ENCODE measurements at places on chromosomes 3 and 15.

DNA sequence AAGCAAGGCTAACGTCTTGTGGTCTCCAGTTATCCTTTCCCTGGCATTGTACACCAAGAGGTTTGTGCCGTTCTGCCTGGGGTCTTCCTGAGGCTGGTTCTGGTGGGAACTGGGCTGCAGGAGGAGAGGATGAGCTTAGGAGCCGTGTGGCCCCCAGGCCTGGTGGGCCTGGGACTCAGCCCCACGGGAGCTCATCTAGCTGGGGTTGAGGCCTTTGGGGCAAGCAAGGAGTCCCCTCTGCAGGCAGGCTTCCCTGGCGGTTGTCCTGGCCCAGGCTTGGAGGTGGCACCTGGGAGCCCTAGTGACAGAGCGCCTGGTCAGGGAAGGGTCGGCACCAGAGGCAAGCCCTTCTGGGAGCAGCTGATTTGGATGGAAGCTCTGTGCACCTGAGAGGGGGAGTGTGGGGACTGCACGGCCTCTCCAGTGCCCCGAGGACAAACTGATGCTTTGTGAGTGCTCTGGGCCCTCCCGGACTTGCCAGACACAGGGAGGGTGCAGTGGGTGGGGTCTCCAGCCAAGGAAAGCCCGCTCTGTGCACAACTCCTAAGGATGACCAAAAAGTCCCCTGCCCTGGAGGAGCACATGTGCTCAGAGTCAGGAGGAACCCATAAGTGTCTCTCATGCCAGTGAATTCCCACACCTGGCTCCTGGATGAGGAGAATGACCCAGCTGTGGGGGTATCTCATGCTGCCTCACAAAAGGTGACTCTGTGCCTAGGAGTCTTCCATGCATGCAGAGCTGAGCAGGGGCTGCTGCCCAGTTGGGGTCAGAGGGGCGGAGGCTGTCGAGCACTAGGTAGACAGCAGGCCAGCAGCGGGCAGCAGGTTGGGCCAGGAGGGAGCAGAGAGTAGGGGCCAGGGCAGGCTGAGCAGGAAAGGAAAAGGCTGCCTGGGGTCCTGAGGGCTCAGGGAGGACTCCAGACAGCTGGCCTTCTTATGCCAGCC, 2.7 kb downstream of the PAK6 start:
- no peak for DNase-seq

DNA sequence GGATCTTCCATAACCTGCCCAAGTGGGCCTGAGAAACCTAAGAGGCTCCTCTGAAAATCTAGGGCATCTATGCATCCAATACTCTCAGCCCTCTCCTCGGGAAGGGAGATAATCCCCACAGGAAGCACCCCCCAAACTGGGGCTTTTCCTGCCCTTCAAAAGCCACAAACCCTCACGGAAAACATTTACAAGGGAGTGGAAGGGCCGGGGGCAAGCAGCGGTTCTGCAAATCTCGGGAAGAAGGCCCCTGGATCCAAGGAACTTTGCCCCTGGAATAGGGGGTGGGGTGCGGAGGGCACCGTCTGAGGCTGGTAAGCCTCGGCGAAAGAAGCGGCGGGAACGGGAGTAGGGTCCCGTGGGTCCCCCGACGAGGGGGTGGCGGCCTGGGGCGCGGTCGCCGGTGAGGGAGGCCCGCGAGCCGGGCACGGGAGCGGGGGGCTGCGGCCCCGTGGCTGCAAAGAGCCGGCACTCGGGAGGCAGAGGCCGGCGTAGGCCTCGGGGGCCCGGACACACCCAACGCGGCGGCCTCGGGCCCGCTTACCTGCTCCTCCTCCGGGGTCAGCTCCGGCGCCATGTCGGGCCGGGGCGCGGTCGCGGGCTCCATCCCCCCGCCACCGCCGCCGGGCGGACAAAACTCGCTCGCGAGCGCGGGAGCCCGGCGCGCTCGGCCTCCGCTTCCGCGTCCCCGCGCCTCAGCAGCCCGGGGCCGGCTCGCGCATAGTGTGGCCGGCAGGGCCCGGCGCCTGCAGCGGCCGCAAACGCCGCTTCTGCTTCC, 755 bp downstream of the PTPN9 start:
- peak; percentile 41 for DNase-seq

- peak; percentile 3 for DNase-seq
Observed at GRCh38 chr3:62632510-62633294, 242.5 kb downstream of the CADPS start.

DNA sequence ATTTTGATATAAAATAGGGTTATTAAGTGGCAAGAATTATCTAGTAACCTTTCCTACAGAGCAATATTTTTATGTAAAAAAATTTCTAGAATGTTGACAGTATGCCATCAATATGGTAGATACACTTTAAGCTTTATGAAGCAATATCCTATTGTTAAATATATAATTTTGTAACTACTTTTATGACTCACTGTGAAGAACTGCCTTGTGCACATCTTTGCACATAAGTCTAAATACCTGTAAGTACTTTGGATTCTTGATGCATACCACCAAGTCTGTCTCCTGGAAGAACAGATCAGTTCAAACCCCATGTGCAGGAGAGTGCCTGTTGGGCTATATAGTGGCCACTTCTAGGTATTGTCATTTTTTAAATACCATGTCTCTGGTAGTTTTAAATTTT, 205.7 kb upstream of the EIF1B start:
- DNase-seq, result no peak

GRCh38 chr3:175336406-175337133, 477.4 kb downstream of the NAALADL2 start:
- peak; percentile 62 for DNase-seq

DNA sequence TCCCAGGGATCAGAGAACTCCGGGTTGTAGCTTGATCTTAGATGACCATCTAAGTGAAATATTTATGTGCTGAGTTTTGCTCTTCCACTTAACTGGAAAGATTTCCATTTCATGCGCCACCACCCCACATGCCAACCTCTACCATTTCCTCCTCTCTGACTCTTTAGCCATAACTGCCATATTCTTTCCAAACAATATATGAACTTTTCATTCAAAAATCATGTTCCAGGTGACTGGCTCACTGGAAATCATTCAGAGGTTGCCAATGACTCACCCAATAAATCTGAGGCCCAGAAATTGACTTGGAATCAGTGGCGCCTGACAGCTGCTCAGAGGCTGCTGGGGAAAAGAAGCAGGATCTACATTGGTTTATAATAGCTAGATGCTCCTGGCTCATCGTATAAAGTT, 31.6 kb upstream of the FAM174B start:
- no peak for DNase-seq

GRCh38 chr15:65369651-65370050, 8.2 kb downstream of the IGDCC3 start:
- DNase-seq, result no peak

DNA sequence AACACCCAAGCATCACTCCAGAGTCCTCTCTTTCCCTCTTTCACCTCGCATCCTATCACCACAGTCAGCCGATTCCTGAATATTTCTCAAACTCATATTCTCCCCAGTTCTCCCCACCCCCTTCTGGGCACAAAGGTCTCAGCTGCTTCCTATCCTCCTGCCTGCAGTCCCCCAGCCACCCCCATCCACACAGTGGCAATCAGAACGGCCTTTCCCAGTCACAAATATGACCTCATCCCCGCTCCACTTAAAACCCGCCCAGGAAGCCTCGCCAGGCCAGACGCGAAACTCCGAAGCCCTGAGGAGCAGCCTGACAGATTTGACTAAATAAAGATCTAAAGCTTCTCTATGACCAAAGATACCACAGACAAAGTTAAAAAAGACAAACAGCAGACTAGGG, 49.9 kb upstream of the LINGO1 start:
- DNase-seq, result no peak

GRCh38 chr3:116148881-116149851, 296.1 kb downstream of the LSAMP start:
- DNase-seq, result no peak

DNA sequence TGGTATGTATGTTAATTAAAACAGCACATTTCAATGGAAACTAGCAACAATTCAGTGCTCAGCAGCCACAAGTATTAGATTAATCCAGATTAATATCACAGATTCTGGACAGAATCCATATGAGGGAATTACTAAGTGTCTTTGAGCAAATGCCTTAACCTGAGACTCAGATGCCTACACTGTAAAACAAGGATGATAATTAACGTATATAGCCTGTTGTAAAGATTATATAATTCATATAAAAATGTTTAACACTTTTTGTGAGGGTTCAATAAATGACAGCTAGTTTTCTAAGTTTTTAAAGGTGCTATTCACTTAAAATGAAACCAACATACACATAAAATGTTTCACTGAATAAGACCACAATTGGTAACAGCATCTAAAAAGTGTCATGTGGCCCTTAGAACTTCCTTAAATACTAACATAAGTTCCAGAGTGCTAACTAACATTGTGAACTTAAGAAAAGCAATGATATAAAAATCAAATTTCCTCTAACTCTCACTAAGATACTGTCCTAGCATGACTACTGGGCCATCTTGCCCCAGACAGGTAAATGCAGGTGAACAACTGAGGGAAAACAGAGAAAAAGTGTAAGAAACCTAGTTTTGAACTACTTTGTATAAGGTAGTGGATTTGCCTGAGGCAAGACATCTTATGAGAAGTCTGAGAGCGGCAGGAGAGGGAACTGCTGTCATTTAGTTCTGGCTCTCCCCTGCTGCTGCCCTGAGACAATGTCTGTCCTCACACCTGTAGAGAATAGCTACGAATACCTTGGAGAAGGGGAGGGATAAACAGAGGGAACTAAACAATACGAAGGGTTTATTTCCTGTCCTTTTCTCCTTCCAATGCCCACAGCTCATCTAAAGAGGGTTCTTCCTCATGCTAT, 151.3 kb downstream of the ADAM10 start:
- no peak for DNase-seq

GRCh38 chr15:74548241-74548640, 7.2 kb downstream of the ARID3B start:
- DNase-seq, result no peak

- DNase-seq, result no peak
Observed at GRCh38 chr15:78073046-78073787, 4.3 kb downstream of the TBC1D2B start.

GRCh38 chr15:75349851-75350588, 3.2 kb downstream of the NEIL1 start:
- DNase-seq, result no peak

DNA sequence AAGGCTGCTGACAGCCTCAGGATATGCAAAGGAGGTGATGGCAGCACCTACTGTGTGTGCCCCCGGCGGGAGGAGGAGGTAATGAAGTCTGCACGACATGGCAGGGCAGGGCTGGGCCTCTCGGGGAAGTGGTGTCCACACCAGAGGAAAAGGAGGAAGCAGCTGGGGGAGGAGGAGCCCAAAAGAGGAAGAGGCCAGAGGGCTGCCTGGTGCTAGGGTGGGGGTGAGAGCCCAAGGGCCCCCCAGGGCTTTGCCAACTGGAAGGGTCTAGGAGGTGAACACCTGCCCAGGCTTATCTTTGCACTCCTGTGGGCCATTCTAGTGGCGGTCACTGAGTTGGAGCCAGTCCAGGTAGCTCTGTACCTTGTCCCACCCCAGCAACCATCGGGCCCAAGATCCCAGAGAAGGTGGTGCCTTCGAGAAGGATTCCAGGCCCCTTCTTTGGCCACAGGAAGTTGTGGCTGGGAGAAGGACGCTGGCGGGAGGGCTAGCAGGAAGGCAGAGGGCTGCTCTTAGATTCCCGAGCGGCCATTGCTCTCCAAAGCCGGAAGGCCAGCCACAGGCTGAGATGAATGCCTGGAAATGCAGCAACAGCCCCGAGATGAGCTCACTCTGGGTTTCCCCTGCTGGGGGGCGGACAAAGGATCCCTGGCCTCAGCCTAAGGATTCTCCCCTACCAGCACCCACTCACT, 7.0 kb downstream of the GNAI2 start:
- no peak for DNase-seq

DNA sequence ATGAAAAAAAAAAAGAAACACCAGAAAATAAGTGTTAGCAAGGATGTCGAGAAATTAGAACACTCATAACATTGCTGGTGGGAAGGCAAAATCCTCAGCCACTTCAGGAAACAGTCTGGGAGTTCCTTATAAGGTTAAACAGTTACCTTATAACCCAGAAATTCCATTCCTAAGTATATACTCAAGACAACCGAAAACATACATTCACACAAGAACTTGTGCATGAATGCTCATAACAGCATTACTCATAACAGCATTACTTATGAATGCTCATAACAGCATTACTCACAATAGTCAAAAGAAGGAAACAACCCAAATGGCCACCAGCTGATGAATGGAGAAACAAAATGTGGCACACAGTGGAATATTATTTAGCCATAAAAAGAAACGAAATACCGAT, 34.8 kb upstream of the DCP1A start:
- DNase-seq, result no peak

DNA sequence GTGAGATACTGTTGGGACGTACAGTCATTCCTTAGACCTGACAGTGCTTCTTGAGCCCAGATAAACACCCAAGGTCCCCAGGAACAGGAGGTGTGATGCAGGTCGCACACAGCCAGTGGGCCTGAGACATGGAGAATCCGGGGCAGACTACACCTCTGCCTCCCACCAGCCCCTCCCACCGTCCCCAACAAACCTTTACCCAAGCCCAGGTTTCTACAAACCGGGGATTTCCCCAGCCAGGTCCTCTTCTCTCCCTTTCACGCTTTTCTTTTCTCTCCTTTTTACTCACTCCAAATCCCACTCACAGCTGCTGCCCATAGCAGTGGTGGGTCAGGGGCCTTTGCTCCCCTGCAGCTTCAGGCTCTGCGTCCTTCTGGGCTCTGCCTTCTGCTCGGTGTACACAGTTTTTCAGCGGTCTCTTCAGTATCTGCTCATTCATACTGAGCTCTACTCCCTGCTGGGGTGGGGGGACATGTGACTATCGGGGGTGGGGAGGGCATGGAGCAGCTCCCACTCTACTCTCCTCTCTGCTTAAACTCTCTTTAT, 4.8 kb upstream of the PCSK6 start:
- no peak for DNase-seq

DNA sequence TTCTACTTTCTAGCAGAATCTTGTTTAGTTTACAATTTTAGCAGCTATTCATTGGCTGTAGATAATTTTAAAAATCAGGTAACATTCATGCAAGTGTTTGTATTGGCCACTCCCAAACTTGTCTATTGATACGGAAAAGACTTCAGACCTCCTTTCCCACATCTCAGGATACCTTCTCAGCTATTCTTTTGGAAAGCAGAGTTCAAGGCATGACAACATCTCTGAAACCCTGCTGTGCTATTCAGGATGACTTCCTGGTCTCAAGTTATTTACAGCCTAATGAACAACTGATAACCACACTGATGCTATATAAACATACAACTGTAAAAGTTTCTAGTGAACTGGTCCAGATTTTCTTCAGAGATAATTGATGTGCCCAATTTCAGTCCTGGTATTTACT, 55.8 kb downstream of the DZIP3 start:
- no peak for DNase-seq

DNA sequence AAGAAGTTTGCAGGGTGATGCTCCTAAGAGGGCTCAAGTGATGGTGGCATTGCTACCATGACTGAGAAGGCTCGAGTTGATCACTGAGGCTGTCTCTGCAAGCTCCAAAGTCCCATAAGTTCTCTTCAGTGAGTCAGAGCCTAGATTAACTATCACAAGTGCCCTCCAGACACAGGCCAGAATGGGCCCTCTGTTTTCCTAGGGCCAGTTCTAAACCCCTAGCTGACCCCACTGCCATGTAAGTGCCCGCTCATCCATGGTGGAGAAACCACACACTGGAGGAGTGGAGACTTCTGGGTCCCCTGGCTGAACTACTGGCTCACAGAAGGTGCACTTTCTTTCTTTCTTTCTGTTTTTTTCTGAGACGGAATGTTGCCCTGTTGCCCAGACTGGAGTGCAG, 87.6 kb upstream of the WNT5A start:
- DNase-seq, result no peak
